Pulmonary artery endothelial cell (primary cell): ENCODE measurements at places on chromosomes 4 and X. TPM values are rescaled to one million over a fixed set of nuclear protein-coding genes. Genes with fewer than 3 reads are reported as not detected.
A peak's percentile ranks its signal among the peaks of the same experiment; 100 is the strongest.

DNA sequence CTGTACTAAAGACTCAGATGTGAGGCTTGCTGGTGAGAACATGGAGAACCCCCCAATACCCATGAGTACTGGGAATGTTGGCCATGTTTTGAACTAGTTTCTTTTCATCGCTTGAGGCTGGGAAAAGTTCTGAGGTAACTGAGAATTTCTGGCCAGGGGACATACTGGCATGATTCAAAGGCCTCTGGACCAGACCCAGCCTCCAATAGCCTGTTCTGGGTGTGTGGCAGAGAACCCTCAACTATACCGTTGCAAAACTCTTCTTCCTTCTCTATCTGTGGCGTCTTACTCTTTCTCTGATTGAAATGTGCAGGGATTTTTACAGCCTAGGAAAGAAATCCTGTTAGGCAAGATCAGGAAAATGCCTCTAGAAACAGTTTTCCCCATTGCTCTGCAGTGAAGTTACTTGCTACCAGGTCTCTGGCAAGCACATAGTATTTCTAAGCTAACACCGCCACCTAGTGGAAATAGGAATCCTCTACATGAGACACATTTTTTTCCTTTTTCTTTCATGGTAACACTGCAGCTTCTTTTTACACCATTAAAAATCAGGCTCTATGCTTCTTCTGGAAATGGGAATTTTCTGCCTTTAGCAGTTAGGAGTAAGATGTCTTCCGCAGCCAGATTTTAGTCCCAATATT lies 170.7 kb upstream of the ZCCHC13 start:
- peak; percentile 29 for DNase-seq

DNA sequence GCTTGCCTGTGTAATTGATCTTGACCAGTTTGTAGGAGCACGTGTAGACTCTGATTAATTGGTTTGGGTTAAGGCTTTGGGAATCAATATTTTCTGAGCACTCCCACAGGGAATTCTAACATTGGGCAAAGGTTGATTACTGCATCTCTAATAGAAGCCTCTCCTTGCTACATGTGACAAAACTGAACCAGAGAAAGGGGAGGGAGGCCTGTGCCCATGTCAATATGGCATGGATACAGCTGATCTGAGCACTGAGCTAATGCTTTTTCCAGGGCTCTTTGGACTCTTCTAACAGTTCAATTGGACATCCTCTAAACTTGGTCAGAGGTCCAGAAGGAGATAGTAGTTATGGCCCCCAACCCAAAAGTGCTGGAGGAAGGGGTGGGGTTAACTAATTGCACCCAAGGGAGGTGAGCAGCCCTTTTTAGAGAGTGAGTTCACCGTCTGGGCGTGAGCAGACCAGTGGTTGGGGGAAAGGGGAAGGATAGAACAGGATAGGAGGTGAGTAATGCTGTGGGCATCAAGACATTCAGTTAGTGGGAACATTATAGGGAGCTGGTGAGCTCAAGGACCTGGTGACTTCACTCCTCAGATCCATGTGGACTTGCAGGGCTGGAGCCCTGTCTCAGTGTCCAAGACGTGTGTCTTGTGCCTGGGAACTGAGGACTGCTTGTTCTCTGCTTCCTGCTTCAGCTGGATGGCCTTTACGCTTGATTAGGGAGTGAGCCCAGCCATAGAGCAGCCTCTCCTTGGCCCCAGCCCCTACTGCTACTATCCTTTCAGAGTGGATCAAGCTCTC lies 22.8 kb downstream of the MSN start:
- no peak for DNase-seq

GRCh38 chrX:21529771-21530170 lies 128.4 kb downstream of the KLHL34 start:
- DNase-seq = no peak

DNA sequence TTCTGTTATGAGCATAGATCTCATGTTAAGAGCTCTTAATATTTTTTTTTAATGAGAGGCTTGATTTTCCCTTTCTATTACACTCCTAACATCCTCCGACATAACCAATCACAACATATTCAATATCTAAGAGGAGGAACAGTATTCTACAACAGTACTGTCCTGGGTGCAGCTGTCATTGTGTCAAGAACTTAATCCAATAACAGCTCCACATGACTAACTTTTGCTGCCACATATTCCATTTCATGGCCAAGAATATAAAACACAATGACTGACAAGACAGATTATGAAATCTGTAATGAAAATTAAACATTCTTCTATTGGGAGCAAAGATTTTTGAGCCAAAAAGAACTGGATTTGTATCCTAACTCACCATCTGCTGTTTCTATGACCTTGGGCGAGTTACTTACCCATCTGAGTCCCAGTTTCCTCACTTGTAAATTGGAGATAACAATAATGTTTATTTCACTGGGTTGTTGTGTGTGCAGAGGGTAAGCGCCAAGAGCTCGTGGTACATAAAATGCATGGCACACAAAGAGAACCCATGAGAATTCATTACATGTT lies 405.6 kb downstream of the SPRY1 start:
- DNase-seq = no peak

- no peak for DNase-seq
Observed at GRCh38 chr4:149031399-149031798, 589.2 kb upstream of the NR3C2 start.

Gene CTAG1A
- total RNA-seq = not detected in 2 replicates

Gene ARMCX2
- 44.7 and 52.7 TPM in 2 replicates for total RNA-seq
